ENCODE measurements at places on chromosomes 2 and 18.

GRCh38 chr18:48848641-48849143, 102.1 kb downstream of the SMAD7 start:
- DNase-seq: no peak

DNA sequence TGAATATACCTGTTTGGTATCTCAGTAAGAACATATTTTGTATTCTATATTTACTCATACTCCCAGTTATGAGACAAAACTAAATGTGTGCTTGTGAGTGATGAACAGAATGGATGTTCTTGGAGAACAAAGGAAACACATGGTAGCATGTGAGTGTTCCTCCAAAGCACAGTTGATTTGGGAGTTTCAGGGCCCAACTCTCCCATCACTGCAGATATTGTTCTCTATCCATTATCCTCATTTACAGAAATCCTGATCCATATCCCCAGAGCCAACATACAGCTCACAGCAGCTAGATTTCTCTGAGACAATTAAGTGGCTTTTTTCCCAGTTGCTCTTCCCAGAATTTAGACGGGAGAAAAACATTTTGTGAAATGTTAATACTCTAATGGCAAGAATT, 75.6 kb upstream of the MAPRE2 start:
- no peak for DNase-seq

DNA sequence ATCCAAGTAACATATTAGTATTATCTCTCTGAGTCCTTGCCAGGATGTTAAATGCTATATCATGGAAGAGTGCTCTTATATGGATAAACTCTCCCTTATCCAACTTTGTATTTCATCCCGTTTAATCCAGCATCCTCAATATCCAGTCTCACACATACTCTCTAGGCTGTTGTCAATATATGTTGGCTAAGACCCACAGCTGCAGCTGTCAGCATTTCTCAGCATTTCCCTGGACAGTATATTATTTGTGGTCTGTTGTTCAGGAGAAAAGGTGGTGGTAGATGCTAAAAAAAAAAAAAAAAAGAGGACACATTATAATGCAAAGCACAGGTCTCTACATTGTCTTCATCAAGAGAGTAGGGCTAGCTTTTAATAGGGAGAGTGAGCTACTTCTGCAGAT, 1368.0 kb upstream of the ZEB2 start:
- DNase-seq: no peak

- DNase-seq: peak; percentile 14
Measured at GRCh38 chr2:130823886-130824491, 12.7 kb upstream of the ARHGEF4 start.

GRCh38 chr2:68193144-68193543, 35.5 kb downstream of the PNO1 start:
- DNase-seq: no peak

- no peak for DNase-seq
Measured at GRCh38 chr18:23735021-23735464, 45.8 kb downstream of the LAMA3 start.

DNA sequence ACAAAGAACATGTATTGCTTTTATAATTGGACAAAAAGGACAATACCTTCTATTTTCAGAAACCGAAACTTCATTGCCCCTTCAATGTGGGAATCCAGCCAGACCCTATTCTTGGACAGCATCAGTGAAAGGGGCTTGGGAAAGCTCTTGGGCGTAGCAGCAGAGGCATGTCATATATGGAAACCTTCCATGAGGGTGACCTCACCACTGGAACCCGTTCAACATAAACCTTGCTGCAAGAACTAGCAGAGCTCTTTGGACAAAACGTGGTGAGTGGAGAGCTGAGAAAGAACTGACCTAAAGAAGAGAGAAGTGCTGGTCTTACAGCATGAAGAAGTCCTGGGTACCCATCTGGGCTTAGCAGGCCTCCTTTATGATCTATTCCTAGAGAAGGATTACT, 22.7 kb upstream of the ACTG2 start:
- DNase-seq: no peak
